ENCODE measurements at places on chromosomes 2 and 18.

DNA sequence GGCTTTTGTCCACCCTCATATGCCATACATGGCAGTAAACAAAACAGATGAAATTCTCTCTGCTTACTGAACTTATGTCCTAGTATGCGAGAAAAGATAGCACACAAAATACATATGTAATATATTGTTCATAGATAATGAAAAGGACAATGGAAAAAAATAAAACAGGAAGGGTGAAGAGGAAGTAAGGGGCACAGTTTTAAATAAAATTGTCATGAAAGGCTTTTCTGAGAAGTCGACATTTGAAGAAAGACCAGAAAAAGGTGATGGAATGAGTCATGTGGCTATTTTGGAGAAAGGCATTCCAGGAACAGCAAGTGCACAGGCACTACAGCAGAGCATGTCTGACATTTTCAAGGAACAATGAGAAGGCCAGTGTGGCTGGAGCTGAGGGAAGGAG is 56.4 kb downstream of the KCNH7 start:
- no peak for DNase-seq

GRCh38 chr18:9697121-9697520 is 11.0 kb upstream of the RAB31 start:
- no peak for DNase-seq

- DNase-seq, result no peak
Measured at GRCh38 chr2:217970206-217970605, 32.6 kb downstream of the TNS1 start.

- no peak for DNase-seq
Measured at GRCh38 chr2:28661589-28662001, 90.0 kb upstream of the PPP1CB start.

GRCh38 chr2:235827585-235827992 is 333.7 kb downstream of the AGAP1 start:
- DNase-seq, result no peak

- DNase-seq, result no peak
Measured at GRCh38 chr2:112075490-112076260, 20.6 kb downstream of the TMEM87B start.

GRCh38 chr2:136376211-136376610 is 258.3 kb upstream of the CXCR4 start:
- DNase-seq, result no peak

DNA sequence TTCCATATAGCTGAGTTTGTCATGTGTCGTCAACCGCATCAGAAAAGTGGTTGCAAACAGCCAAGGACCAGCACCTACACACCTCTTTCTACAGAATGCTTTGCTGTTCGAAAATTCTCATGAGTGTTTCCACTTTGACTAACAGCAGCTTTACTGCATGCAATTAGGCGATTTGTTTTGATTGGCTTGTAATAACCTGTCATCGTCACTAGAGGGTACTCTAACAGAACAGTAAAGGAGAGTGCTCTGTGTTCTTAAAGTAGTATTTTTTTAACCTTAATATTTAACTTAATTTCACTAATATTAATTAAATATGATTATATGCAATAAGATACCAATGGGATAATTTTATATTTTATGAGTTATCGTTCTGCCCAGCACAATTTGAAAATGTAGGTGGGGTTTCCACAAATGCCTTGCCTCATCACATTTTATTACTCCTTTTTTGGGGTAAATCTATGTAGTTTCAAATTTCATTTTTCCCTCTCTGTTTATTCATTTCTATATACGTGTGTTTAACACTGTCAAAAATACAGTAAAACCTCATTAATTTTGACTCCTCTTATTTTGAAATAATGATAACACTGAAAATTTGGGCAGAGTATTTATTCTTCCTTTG is 502.2 kb downstream of the NRXN1 start:
- no peak for DNase-seq

DNA sequence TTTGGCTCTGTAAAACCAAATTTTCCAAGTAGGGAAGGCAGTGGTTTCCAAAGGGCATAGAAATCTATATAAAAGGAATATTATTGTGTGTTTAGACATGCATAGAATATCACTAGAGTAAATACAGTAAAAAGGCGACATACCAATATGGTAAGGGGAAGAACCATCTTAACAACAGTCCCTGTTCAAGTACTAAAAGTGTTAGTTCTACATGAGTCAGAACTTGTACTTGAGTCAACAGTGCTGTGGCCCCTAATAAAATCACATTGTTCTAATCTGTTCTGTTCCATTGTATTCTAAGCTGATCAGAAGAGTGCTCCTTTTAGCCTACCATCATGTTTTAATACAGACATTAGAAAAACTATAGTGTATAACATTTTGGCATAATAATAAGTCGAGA is 36.1 kb upstream of the TNFRSF11A start:
- no peak for DNase-seq
